ENCODE measurements at places on chromosomes 1 and 21.

GRCh38 chr1:49854741-49855140 is 169.0 kb downstream of the AGBL4 start:
- DNase-seq, result no peak

DNA sequence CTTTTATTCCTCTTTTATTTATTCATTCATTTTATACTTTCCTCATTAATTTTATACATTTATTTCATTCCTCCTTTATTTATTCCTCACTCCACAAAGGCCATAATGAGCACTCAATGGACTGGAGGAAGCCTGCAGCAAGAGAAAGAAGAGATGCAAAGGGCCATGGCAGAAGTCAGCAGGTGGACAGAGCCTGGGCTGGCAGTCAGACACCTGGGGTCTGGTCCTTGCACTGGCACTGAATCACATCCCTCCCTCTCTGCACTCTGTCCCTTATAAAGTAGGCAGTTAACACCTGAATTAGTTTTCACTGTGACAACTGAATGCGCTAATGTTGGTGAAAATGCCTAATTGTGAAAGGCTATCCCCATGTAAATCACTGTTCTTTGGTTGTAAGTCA is 38.6 kb downstream of the FAM78B start:
- no peak for DNase-seq

- DNase-seq, result no peak
Measured at GRCh38 chr1:14522077-14522925, 76.2 kb upstream of the KAZN start.

- DNase-seq, result peak; percentile 80
Measured at GRCh38 chr1:2125350-2126211, 69.0 kb downstream of the FAAP20 start.

DNA sequence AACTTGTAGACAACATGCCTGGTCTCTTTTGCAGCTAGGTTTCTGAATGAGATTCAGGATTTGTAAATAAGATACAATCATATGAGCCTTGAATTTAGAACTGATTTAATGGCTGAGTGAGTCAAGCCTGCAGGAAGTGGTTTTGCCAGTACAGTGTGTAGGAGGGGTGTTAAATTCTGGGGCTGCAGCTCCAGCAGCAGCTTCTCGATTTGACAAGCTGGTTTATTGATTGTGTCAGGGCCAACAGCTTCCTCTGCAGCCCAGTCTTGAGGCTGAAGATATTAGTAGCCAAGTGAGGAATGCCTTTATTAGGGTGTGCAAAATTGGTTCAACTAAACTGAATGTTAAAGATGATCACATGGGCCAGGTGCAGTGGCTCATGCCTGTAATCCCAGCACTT is 11.5 kb upstream of the PLA2G5 start:
- DNase-seq, result no peak

DNA sequence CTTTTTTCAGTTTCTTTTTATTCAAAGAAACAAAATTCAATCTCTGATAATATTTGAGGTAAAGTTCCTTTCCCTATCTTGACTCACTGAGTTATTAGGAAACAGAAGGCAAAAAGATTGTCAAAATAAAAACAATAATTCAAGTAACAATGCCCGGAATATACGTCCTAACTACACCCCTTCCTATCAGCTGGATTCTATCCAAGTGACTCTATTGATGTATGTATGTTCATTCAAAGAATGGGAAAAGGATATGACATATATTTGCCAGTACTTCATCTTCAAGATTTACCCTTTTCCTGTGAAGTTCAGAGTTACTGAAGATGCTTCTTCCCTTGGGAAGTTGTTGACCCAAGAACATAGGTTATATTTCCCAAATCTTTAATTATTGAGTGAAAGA is 13.7 kb downstream of the SPRTN start:
- no peak for DNase-seq

GRCh38 chr1:33984906-33985565 is 121.2 kb downstream of the HMGB4 start:
- DNase-seq, result no peak

GRCh38 chr1:110056776-110057175 is 13.7 kb downstream of the ALX3 start:
- DNase-seq, result peak; percentile 19

DNA sequence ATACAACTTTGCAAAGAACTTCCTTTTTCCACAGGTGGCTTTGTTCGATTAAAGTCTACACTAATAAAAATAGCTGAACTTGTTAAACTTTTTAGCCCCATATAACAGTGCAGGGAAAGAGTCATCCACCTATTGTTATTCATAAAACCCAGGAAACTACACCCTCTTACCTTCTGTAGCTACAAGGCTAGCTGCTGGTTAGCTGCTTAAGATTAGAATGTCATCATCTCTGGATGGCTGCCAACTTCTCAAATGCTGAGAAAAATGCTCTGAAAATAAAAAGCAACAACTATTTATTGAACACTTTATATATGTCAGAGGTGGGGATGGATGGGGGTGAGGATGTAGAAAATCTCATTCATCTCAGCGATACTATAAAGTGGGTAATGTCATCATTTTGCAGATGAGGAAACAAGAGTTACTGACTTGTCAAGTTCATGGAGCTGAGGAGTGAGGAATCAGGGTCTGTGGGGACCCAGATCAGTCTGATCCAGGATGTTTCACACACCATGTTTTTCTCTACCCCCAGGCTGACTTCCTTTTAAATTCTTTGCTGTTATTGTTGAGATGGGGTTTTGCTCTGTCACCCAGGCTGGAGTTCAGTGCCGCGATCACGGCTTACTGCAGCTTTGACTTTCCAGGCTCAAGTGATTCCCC is 17.1 kb downstream of the ATP5PF start:
- DNase-seq, result no peak

GRCh38 chr1:224882264-224882663 is 47.2 kb upstream of the DNAH14 start:
- no peak for DNase-seq

DNA sequence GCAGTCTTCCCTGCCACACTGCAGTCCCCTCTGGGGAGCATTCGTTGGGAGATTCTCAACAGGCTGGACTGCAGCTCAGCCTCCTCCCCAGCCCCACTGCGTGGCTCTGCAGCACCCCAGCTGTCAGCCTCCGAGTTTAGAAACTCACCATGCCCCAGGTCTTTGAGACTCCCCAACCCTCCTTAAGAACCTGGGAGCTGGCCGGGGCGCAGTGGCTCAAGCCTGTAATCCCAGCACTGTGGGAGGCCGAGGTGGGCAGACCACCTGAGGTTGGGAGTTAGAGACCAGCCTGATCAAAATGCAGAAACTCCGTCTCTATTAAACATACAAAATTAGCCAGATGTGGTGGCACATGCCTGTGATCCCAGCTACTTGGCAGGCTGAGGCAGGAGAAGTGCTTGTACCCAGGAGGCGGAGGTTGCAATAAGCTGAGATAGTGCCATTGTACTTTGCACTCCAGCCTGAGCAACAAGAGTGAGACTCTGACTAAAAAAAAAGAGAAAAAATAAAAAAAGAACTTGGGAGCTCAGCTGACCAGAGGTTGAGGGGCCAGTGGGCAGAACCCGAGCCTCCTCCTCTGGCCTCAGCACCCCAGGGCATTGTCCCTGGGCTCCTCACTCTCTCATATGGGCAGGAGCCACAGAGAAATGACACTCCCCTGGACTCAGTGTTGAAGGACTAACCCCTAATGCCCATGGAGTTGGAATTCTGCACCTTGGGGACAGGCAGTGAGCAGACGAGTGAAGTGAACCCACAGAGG is 5.6 kb downstream of the OLIG2 start:
- no peak for DNase-seq

- no peak for DNase-seq
Measured at GRCh38 chr1:53732912-53733317, 6.0 kb downstream of the GLIS1 start.

GRCh38 chr1:27668808-27669723 is 2.9 kb downstream of the IFI6 start:
- DNase-seq, result peak; percentile 78

GRCh38 chr1:100246738-100247137 is 2.9 kb downstream of the DBT start:
- DNase-seq, result no peak

DNA sequence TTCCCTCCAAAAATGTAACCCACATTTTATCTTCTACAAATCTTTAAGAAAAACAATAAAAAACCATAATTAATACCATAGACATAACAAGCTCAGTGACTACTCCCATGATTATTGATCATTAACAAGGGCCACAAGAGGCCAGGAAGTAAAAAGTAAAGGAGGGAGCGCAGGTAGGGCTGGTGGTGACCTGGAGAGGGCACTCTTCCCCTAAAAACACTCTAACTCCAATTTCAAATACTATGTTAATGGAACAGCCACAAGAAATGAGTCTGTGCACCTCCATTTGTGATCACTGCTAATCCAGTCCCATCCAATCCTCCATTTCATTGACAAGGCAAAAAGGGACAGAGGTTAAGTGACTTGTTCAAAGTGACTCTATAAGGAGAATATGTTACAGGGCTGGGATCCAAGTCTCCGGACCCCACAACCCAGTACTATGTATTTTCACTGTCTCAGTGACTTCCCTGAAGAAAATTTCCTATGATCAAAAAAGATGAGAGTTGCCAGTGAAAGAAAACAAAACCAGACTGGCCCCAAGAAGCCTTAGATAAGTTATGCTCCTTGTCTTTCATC is 41.2 kb upstream of the CFAP298 start:
- no peak for DNase-seq

DNA sequence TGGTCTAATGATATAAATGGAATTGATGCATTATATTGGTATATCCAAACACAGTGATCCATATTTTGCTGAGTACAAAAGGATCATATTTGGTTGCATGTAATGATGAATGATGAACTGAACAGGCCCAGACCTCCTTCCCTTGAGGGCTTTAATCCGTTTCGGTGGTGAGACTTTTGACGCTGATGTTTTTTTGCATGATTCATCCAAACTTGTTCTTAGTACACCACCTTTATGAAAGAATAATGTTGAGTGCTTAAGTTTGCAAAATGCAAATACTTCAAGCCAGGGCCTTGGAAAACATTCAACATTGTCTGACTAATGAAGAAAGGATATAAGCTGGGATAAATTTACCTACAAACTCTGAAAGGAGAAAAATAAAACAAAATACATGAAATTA is 19.2 kb downstream of the HOOK1 start:
- no peak for DNase-seq
